ENCODE measurements at places on chromosomes 7 and 10.

GRCh38 chr7:155710530-155710929 is 66.1 kb downstream of the RBM33 start:
- DNase-seq: no peak

GRCh38 chr10:88901206-88901983 is 21.4 kb downstream of the STAMBPL1 start:
- DNase-seq: no peak

GRCh38 chr7:1160670-1161021 is 650 bp upstream of the ZFAND2A start:
- DNase-seq: no peak

GRCh38 chr7:98913612-98914011 is 35.3 kb downstream of the TRRAP start:
- DNase-seq: no peak

DNA sequence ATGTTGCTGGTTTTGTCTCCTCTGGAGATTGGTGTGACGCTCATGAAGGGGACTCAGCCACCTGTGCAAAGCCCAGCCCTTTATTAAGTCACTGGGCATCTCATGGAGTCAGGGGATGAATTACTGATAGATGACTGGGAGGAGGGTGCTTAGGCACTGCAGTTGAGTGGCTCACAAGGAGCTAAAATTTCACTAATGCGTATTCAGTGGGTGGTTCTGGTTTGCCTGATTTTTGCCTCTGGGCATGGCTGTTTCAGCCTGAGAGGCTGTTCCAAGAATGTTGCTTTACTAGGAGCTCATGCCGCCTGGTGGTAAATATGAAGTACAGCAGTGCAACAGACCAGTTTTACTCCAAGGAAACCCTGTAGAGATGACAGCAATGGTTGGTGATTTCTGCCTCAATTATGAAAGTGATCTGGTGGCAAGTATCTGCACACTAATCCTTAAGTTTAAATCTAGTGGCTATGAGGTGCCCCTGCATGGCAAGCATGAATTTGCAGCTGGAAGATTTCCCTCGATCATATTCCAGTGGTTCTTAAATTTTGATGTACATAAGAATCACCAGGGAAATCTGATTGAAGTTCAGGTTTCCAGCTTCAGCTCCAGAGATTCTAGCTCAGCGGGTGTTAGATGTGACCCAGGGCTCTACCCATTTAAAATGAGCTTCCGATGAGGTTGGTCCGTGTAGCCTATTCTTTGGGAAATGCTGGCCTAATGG is 19.9 kb downstream of the ACTA2 start:
- peak; percentile 72 for DNase-seq

DNA sequence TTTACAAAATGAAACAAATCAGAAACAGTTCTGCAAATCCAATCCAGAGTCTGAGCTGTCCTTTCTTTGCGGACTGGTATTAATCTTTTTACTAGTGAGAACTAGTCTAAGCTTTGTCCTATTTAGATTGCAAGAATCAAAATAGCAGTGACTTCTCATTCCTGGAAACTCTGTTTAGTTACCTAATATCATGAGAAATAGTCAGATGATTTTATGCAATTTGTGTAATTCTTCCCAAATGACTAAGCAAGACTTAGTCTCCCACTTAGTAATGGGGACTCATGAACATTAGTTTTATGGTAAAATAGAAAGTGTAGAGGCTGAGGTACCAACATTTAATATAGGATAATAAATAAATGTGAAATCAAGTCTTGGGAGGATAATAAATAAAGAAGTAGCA is 341.3 kb downstream of the DNAJB9 start:
- no peak for DNase-seq

DNA sequence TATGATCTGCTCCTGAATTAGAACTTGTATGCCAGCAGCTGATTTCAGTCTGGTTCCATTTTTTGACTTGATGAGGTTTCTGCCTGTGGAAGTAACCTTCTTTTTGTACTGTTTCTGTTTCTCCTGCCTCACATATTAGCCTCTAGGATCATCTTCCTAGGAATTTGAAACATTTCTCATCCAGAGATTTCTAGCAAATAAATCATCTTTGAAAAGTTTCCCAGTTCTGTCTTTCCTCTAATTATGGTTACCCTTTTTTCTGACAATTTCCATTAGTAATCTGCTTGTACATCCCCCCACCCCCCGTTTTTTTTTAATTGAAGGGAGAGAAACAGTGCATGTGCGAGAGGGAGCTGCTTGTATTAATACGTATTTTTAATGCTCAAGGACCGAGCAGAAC is 92.2 kb downstream of the NRF1 start:
- DNase-seq: no peak

DNA sequence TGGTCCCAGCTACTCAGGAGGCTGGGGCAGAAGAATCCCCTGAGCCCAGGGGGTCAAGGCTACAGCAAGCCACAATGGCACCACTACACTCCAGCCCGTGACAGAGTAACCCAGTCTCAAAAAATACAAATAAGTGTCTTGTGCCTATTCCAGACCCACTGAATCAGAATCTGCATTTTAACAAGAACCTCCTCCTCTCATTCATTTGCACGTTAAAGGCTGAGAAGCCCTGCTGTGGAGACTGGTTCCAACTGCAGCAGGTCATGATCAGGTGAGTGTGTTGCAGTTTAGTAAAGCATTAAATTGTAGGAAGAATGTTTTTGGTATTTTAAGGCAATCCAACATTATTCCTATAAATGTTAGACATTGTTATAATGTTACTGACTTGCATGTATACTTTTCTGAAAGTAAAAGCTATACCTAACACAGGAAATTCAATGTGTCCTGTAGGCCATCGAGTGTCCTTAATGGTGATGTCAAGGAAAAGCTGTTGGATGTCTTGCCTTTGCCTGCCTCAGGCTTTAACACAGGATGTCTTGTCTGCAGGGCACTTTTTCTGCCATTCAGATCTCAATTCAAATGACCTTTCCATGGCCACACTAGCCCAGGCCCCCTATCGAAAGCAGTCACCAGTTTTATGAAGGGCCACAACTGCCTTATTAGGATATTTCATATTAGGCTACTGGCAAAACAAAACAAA is 30.4 kb downstream of the MKRN1 start:
- DNase-seq: no peak

GRCh38 chr7:107564553-107565298 is 955 bp downstream of the DUS4L start:
- no peak for DNase-seq

- DNase-seq: no peak
These were observed 5.6 kb downstream of the DAGLB start for GRCh38 chr7:6442114-6442513.

DNA sequence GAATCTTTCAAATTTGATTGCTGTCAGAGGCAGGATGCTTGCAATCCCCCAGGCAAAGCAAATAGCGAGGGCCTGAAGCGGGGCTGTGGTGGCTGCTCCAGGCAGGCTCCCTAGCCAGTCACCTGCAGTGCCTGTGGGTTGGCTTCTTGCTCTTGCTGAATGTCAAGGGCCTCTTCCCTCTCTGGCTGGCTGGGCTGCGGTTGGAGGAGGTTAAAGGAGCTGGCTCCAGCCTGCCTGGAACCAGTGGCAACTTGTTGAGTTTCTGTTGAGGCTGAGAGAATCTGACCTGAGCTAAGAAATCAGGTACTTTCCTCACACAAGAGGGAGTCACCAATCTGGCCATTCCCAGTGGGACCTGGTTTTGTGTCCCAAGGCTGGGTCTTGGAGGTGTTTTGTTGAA is 134.7 kb downstream of the TMEM178B start:
- DNase-seq: no peak

DNA sequence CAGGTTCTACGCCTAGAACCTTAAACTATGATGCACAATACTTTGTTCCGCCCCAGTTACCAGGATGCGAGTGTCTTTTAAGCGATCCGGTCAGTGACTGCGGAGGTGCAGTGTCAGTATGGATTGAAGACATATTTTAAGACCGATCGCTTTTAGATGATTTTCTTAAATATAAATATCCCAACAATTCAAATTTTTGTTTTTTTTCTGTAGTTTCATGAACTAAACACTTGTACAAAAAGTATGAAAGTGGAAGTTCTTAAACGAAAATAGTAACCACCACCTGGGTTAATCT is 835 bp downstream of the COMMD3 start:
- no peak for DNase-seq

DNA sequence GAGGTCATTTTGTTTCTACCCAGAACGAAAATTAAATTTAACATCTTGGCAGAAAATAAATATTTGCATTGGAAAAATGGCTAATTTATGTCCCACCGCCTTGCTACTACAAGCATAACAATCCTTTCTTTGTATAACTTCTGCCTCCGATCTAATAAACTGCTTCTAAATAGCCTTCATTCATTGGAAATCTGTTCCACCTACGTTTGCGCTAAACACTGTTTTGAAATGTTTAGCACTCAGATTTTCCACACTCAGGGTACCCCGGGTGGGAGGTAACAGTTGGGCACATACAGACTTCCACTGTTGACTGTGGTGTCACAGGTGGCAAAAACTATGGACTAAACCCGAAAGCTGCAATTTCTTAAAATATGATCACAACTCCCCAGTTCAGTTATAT is 96.4 kb downstream of the FGFR2 start:
- DNase-seq: no peak

GRCh38 chr10:60934215-60935175 is 9.5 kb downstream of the RHOBTB1 start:
- DNase-seq: no peak

- DNase-seq: no peak
These were observed 744 bp upstream of the EBF3 start for GRCh38 chr10:129964611-129965424.

- no peak for DNase-seq
These were observed 186.1 kb downstream of the HERPUD2 start for GRCh38 chr7:35508623-35509400.

- no peak for DNase-seq
These were observed 125.2 kb downstream of the MAD1L1 start for GRCh38 chr7:2107386-2108070.

- DNase-seq: no peak
These were observed 821.3 kb downstream of the LRMDA start for GRCh38 chr10:76252733-76253132.

DNA sequence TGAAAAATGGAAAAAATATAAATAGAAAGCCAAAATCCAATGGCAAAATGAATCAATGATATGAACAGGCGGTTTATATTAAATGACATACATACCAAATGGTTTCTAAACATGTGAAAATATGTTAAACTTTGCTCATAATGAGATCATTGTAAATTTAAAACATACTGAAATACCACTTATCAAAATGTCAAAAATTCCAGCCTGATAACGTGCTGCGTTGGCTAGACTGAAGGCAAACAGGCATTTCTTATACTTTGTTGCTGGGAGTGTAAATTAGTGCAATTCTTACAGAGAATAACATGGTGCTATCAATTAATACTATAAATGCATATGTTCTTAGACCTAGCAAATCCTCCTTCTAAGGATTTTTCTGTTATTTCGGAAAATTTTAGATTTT is 225.8 kb upstream of the FAM3C start:
- DNase-seq: no peak

DNA sequence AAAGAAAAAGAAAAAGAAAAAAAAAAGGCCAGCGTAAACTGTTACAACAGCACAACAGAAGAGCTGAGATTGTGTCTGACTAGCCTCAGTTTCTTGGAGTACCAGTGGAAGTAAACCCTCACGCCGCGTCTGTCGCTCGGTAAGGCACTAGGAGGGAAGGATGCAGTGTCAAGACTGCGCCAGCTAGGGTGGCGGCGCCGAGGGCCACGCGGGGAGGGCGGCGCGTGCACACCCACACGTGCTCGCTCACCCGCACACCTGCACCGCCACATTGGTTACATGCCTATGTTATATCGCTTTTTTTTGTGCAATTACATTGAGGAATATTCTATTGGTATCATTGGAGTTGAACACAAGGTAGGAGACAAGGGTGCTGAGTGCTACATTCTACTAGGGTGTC is 48.2 kb downstream of the CLEC2L start:
- no peak for DNase-seq

- DNase-seq: no peak
These were observed 32.4 kb downstream of the TACC2 start for GRCh38 chr10:122021379-122021778.

GRCh38 chr7:150969475-150969874 is 8.6 kb downstream of the KCNH2 start:
- DNase-seq: no peak

DNA sequence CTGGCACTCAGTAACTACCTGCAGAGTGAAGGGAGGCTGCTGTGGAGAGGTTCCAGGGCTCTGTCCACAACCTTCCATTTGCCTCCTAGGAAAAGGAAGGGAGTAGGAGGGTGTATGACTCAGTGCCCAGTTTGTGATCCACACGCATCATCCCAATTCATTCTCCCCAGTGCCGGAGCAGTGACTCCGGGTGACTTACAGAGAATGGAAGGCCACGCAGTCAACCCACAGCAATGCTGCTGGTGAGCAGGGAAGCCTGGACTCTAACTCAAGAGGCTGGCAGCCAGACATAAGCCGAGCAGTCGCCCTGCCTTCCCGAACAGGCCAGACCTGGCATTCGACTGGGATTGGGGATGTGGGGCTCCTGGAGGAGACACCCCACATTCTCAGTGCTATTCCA is 139.9 kb downstream of the SH3PXD2A start:
- no peak for DNase-seq

GRCh38 chr10:78847485-78847884 is 221.3 kb upstream of the ZMIZ1 start:
- DNase-seq: no peak

- DNase-seq: no peak
These were observed 44.6 kb downstream of the TAX1BP1 start for GRCh38 chr7:27784399-27785053.

GRCh38 chr7:106393564-106394251 is 108.9 kb upstream of the NAMPT start:
- DNase-seq: no peak

- no peak for DNase-seq
These were observed 83.2 kb downstream of the FOXL3 start for GRCh38 chr7:372932-373791.

DNA sequence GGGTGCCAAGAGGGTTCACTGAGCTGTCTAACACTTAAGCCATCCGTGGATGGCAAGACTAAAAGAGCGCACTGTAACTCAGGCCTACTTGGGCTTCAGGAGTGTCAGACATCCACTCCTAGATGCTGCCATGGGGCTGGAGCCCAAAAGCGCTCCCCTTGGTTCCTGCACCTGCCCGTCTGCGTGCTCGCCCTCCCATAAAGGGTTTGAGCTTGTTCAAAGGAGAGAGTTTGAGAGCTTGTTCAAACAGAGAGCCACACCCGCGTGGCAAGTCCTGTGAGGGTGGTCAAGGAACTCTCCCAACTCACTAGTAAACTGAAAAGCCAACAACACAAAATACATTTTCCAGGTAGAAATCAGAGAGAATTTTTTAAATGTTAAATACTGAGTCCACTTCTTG is 256.7 kb downstream of the SEMA3A start:
- DNase-seq: no peak

- DNase-seq: no peak
These were observed 157.2 kb downstream of the SH2D4B start for GRCh38 chr10:80694930-80695329.

GRCh38 chr7:19798986-19799385 is 25.6 kb upstream of the TMEM196 start:
- no peak for DNase-seq

DNA sequence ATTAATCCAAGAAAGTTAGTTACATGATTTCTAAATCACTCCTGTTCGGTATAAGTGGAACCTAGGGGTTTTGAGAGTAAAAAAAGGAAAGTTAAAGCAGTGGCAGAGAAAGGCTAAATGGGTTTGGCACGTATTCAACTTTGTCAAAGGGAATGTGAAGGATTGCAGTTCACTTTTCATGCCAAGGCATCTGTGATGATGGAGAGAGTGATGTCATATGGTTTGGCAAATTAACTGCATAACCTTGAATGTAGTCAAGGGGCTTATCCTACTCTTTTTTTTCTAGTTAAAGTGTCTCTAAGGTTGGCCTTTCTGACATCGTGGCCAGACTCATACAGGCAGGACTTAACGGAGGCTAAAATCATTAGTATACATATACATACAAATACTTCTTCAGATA is 277.8 kb downstream of the EXOC4 start:
- no peak for DNase-seq

Data from left renal pelvis (tissue), 4 donors.